ENCODE measurements at places on chromosomes 12 and 14. TPM values are rescaled to one million over a fixed set of nuclear protein-coding genes. Genes with fewer than 3 reads are reported as not detected.
A peak's percentile ranks its signal among the peaks of the same experiment; 100 is the strongest.

- no peak for DNase-seq
Observed at GRCh38 chr12:12230275-12230674, 36.6 kb downstream of the LRP6 start.

DNA sequence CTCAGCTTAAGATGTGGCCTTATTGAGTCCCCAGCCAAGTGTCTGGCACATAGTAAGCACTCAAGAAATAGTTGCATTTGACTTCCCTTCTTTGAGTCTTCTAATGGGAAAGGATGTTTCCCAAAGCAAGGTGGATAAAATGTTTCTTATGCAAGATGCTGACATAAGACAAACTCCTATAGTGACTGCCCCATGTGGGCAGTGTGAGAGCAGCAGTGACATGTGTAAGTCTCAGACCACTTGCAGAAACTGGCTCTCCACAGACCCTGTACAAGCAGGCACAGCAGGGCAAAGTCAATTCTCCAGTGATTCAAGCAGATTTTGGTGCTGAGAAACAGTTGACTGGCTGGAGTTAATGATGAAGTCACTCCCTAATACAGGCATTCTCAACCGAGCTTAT lies 255.3 kb downstream of the ANO2 start:
- no peak for DNase-seq

DNA sequence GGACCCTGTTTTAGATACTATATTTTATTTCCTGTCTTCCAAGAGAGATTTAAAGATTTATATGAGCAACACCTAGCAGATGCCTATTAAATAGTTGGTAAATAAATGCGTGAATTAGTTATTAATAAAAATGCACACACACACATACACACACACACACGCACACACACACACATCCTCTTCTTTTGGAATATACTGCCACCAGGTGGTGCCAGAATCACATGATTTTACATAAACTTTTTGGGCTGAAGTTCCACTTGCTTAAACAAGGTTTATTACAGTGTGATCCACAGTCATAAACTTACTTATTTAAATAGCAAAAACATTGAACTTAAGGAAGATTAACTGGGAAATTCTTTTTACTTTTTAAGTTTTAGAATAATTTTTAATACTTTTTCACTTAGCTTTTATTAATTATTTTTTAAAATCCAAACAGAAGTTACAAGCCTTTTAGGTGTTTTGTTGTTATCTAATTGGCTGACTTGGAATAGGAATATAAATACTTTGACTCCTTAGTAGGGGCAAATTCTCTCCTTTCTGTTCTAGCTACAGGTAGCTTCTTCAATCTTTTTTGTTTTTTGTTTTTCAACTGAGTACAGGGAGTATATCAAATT lies 17.5 kb downstream of the RAD51B start:
- peak; percentile 81 for DNase-seq

GRCh38 chr14:85960756-85961155 lies 430.8 kb downstream of the FLRT2 start:
- no peak for DNase-seq

- DNase-seq = no peak
Observed at GRCh38 chr12:128914908-128915563, 61.8 kb downstream of the GLT1D1 start.

DNA sequence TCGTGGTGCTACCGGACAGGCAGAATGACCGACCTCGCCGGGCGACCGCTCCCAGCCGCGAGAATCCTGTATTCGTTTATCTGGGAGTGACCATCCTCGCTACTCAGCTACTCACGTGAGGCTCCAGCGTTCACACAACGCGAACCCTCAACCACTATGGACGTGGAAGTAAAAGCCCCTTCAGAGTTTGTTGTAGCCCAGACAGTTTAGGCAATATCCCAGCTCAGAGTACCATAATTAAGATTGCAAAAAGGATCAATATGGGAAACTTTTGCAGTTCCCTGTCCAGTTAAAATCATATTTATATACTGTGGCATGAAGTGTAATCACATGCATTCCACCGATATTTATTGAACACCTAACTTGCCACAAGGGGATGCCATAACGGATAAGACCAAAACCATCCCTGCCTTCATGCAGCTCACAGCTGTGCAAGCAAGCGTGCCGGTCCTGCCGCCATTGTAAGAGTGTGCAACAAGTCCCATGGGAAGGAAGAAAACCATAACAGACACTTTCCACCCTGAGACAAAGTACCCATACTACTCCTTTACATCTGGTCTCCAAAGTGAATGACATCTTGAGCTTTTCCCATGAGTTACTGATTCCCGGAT lies 938 bp upstream of the MAX start:
- no peak for DNase-seq

- no peak for DNase-seq
Observed at GRCh38 chr12:68376901-68377300, 44.7 kb upstream of the MDM1 start.

DNA sequence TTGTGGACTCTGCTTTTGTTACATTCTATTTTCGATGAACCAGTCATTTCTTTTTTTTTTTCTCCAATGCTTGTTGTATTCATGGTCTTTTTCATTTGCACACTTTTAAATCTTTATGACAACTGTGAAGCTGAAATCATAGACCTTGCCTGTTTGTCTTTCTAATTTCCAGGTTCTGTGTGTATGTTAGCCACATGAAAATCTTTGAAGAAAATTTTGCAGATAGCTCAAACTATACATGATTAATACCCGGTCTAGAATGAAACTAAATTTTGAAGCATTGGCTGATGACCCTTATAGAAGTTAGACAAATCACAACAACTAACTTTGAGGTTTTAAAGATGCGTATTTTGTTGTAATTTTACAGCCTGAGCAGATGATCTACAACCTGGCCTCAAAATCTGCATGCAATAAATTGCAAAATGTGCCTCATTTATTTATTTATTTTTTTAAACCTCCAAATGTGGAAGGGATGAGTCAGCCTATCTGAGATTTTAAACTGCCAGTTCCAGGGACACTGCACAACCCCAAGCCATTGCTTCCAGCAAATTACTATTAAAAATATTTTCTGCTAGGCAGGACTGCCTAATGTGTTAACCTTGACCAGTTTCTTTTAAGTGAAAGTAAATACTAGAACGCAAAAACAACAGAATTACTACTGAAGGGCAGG lies 96.3 kb upstream of the NAV3 start:
- DNase-seq = peak; percentile 30

DNA sequence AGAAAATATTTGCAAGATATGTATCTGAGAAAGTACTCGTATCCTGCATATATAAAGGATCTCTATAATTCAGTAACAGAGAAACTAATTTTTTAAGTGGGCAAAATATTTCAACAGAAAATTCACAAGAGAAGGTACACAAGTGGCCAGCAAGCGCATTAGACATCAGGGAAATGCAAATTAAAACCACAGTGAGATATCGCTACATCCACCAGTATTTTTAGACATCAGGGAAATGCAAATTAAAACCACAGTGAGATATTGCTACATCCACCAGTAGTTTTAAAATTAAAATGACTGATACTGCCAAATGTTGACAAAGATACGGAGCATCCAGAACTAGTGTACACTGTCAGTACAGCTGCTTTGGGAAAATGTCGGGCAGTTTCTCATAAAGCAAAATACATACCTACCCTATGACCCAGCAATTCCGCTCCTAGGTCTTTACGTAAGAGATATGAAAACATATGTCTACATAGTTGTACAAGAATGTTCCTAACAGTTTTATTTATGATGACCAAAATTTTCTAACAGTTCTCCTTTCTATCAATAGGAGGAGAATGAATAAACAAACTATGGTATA lies 2.8 kb upstream of the KCNK13 start:
- DNase-seq = peak; percentile 20

DNA sequence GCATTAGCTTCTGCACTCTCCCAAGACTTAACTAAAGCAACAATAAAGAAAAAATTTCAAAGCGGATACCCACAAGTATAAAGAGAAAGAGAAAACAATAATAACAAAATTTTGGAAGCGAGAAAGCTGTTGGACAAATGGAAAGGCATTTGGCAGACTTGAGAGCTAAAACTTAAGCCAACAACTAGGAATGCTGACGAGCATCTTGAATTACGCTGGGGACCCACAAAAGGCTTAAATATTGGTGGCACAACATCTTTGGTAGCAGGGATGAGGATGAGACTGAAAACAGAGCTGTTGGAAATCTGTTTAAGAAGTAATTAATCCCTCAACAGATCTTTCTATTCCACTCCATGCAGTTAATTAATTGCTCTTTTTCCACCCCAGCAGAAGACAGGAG lies 49.8 kb downstream of the LLPH start:
- DNase-seq = no peak

- no peak for DNase-seq
Observed at GRCh38 chr14:89616852-89617341, 199.9 kb upstream of the FOXN3 start.

DNA sequence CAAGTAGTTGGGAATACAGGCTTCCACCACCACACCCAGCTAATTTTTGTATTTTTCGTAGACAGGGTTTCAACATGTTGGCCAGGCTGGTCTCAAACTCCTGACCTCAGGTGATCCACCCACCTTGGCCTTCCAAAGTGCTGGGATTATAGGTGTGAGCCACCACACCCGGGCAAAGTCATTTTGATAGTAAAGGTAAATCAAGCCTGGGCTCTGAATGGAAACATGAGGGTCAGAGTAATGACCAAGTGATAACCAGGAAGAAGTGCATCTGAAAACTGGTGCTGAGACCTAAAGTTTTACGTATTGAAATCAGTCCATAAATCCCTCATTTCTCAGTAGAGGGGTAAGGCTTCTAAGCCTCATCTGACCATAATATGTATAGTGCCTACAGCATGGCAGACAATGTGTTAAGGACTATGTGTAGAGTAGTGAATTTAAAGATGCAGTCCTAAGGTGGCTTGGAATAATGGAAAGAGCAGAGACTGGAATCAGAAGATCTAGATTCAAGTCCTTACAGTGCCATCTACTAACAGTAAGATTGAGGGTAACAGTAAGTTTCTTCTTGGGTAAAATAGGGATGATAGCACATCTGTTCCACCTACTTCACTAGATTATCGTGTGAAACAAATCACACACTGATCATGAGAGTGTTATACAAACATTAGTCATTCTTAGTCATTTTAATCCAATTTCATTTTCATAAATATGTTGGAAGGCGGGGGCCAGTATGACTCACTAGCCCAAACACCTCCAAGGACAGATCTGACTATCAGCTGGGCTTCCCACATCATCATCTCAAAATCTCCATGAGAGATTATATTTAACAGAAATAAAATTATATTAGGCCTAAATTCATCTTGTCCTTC lies 11.2 kb downstream of the MAP4K5 start:
- DNase-seq = peak; percentile 89

- DNase-seq = peak; percentile 98
Observed at GRCh38 chr12:105977652-105978051, 161.1 kb downstream of the NUAK1 start.

DNA sequence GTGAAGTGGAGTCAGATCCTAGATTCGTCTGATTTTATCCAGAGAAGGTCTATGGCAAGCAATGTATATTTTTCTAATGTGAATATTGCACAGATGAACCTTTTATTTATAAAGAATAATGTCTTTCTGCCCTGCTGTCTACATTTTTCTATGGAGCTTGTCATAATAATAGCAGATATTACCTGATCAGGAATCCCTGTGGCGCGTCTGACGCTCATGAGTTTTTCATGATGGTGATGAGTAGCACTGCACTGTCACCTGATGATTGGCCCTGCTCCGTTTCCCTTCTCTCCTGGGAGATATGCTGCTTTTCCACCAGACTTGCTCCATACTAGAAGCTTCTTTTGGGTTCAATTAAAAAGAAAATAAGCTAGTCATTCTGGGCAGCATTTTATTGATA lies 20.5 kb downstream of the CINP start:
- no peak for DNase-seq

DNA sequence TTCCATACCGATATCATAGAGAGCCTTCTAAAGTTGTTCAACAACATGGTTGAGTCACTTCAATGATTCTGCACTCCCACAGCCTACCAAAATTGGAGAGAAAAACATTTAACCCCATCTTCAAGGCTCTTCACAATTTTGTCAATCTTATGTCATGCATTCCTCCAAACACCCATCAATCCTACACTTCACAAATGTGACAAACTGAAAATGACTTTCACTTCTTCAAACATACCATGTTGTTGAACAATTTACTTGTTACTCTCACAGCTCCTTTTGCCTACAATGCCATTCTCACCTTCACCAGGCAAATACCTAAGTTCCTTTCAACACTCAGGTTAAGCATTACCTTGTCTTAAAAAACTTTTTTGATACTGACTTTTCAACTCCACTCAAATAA lies 88.0 kb downstream of the OSBPL8 start:
- DNase-seq = no peak

DNA sequence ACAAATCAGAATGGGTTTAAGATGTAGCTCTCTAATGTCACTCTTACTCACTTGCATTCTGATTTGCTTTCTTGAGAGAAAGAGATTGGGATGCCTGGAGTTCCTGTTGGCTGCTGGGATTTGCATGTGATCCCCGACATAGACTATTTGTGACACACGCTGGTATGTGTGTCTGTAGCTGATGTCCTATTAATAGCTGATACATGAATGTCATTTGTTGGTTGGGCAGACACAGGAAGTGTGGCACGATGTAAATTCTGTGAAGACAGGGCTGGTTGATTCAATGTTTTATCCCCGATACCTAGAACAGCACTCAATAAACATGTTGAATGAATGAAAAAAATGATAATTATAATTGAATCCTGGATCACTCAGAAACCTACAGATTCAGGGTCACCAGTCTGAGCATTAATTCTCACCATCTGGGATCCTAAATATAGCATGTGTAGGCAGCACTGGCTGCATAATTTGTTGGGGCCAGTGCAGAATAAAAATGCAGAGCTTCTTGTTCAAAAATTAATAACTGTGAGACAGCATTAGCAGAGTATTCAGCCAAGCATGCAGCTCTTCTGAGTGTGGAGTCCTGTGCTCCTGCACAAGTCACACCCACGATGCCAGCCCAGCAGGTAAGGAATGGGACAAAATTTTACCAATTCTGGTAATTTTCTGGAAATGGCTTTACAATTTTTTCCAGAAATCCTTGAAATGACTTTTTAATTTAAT lies 35.5 kb upstream of the SOCS2 start:
- no peak for DNase-seq

- peak; percentile 39 for DNase-seq
Observed at GRCh38 chr14:34684578-34684977, 29.8 kb downstream of the CFL2 start.

GRCh38 chr12:96431067-96431466 lies 30.8 kb upstream of the CDK17 start:
- no peak for DNase-seq

- peak; percentile 93 for DNase-seq
Observed at GRCh38 chr12:92942905-92943304, 13.8 kb upstream of the EEA1 start.

- DNase-seq = no peak
Observed at GRCh38 chr14:54627219-54627539, 60.3 kb downstream of the SAMD4A start.

TAS2R50 gene
- 0.60 TPM for total RNA-seq

KRT81 gene
- 1.2 TPM for total RNA-seq

ALX1 gene
- 1.9 TPM for total RNA-seq

OR10G2 gene
- total RNA-seq = not detected

PTPRO gene
- total RNA-seq = 0.12 TPM

INHBC gene
- total RNA-seq = not detected
